ENCODE measurements at places on chromosomes 6 and 20. TPM values are rescaled to one million over a fixed set of nuclear protein-coding genes. Genes with fewer than 3 reads are reported as not detected.

The KIAA0408 gene
- 54.4 TPM for total RNA-seq

The SLC17A3 gene
- not detected for total RNA-seq

The SOX18 gene
- 5.2 TPM for total RNA-seq

The SRSF12 gene
- 14.3 TPM for total RNA-seq

The HCK gene
- 4.3 TPM for total RNA-seq

The BEND3 gene
- total RNA-seq: 2.2 TPM

The HLA-DRB1 gene
- 20.2 TPM for total RNA-seq

The NOX3 gene
- total RNA-seq: not detected

The UBE3D gene
- 16.5 TPM for total RNA-seq

The TRIM38 gene
- 1.6 TPM for total RNA-seq

The OR12D3 gene
- not detected for total RNA-seq

The TTLL9 gene
- total RNA-seq: 8.7 TPM

The ZSCAN23 gene
- 5.8 TPM for total RNA-seq

The RBBP8NL gene
- total RNA-seq: 1.0 TPM

The MAP3K5 gene
- 34.9 TPM for total RNA-seq

The RAB32 gene
- total RNA-seq: 2.4 TPM

The GLP1R gene
- total RNA-seq: 0.43 TPM

The PLN gene
- 4.4 TPM for total RNA-seq

The WFDC12 gene
- total RNA-seq: not detected

The MAFB gene
- total RNA-seq: 12.0 TPM

The SLC12A5 gene
- 360 TPM for total RNA-seq

The COL11A2 gene
- total RNA-seq: 10.1 TPM

The PREX1 gene
- total RNA-seq: 72.0 TPM

The ZNF391 gene
- total RNA-seq: 7.4 TPM

The CTSZ gene
- total RNA-seq: 62.1 TPM

The HCRTR2 gene
- total RNA-seq: 0.77 TPM

The RNF217 gene
- 18.9 TPM for total RNA-seq

The CD83 gene
- 21.9 TPM for total RNA-seq

The RNF39 gene
- total RNA-seq: not detected

The SIRPA gene
- 314 TPM for total RNA-seq

The TNNC2 gene
- 2.2 TPM for total RNA-seq

The OR2J3 gene
- not detected for total RNA-seq

The CD93 gene
- 1.5 TPM for total RNA-seq

The TFAP2C gene
- total RNA-seq: 0.47 TPM

The SNTA1 gene
- total RNA-seq: 73.0 TPM

The IL17A gene
- total RNA-seq: not detected

The NMBR gene
- 1.8 TPM for total RNA-seq

The KIF25 gene
- total RNA-seq: 1.4 TPM

The TMX4 gene
- 68.3 TPM for total RNA-seq

The ANKEF1 gene
- 1.9 TPM for total RNA-seq

The MAP1LC3A gene
- 153 TPM for total RNA-seq

The FAM184A gene
- 23.8 TPM for total RNA-seq

The EEF1A2 gene
- total RNA-seq: 695 TPM
